ENCODE measurements at places on chromosomes 16 and 17. TPM values are rescaled to one million over a fixed set of nuclear protein-coding genes. Genes with fewer than 3 reads are reported as not detected.

The CRYM gene
- total RNA-seq = 6.8 TPM

The GALR2 gene
- not detected for total RNA-seq

The BTBD17 gene
- not detected for total RNA-seq

The GCGR gene
- total RNA-seq = not detected

The CSH1 gene
- not detected for total RNA-seq

GRCh38 chr16:53933407-53933806, 229.5 kb downstream of the FTO start:
- DNase-seq = no peak

DNA sequence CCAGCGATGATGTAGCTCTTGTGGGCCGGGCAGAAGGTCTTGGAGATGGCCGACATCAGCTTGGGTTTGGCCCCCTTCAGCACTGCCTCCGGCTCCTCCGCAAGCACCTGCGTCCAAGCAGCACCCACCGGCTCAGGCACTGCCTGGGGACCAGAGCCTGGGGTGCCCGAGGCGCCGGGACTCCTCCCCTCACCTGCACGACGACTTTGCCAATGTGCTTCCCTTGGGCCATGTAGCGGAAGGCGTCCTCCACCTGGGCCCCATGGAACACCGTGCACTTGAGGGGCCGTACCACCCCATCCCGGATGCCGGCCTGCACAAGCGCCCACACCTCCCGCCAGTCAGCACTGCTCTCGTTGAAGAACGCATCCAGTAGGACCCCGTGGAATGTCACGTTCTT, 15.0 kb downstream of the FASN start:
- DNase-seq = no peak

DNA sequence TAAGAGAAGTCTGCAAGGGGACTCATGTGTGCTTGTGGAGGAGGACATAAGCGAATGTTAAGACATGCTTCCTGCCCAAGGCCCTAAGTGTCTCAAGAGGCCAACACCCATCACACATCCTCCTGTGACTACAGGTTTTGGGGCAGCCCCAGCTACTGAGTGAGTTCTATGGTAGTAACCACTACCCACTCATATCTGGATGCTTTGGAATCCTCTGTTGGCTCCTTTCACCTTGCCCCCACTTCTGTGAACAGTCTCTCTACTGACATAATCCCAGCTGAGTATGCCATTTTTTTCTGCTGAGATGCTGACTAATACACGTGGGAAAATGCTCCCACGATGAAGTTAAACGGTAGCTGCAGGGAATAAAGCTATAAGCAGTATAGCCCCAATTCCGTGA, 153.5 kb downstream of the VPS53 start:
- no peak for DNase-seq

DNA sequence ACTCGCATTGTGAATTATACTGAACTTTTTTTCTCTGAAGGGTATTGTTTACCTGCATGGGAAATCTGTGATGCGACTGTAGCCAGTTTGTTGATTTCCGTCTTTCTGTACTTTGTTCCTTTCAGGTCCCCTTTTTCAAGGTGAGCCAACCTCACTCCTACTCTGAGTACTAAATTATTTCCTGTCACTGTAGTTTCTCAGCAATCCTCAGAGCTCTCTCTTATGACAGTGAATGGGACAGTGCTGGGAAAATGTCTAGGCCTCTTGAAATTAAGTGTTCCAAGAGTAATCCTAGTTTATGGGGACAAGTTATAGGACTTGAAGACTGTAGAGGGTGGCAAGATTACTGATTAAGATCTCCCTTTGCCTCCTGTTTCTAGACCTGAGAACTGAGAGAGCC, 167.6 kb downstream of the CNTNAP4 start:
- DNase-seq = no peak

GRCh38 chr17:82689077-82689476, 9.4 kb downstream of the RAB40B start:
- DNase-seq = no peak

DNA sequence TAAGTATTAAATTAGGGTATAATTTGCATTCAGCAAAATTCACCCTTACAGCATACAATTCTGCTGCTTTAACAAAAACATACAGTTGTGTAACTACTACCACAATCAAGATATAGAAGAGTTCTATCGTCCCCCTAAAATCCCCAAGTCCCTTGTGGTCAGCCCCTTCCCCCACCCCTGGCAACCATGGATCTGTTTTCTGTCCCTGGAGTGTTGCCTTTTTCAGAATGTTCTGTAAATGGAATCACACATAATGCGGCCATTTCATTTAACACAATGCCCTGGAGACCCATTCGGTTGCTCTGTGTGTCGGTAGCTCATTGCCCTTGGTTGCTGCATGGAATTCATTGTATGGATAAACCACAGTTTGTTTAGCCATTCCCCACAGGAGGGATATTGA, 190.2 kb downstream of the IRX5 start:
- peak; percentile 46 for DNase-seq

GRCh38 chr17:28008513-28008912, 34.0 kb upstream of the NLK start:
- DNase-seq = peak; percentile 47

GRCh38 chr17:33385133-33385532, 92.0 kb upstream of the ASIC2 start:
- no peak for DNase-seq
